Aorta (tissue), 5 donors: ENCODE measurements at places on chromosomes 1 and 21. TPM values are rescaled to one million over a fixed set of nuclear protein-coding genes. Genes with fewer than 3 reads are reported as not detected.

NEK2 gene
- not detected for total RNA-seq

BECN2 gene
- not detected for total RNA-seq

TP73 gene
- total RNA-seq, result 0.18 TPM

NES gene
- 47.9 TPM for total RNA-seq

LRRC39 gene
- 1.4 TPM for total RNA-seq

CZIB gene
- total RNA-seq, result 45.6 TPM

ATAD3C gene
- 0.42 TPM for total RNA-seq

NECTIN4 gene
- 0.26 TPM for total RNA-seq

NCF2 gene
- 17.0 TPM for total RNA-seq

AGT gene
- total RNA-seq, result 46.1 TPM

OR2M3 gene
- not detected for total RNA-seq

IGSF9 gene
- not detected for total RNA-seq

S100A1 gene
- total RNA-seq, result not detected

PLPPR5 gene
- not detected for total RNA-seq

VASH2 gene
- 1.8 TPM for total RNA-seq

SMPDL3B gene
- not detected for total RNA-seq

BRINP2 gene
- not detected for total RNA-seq

PTGFR gene
- 44.3 TPM for total RNA-seq

MMEL1 gene
- total RNA-seq, result 0.94 TPM

SPRR2B gene
- total RNA-seq, result not detected

S100A7 gene
- not detected for total RNA-seq

ALDH9A1 gene
- total RNA-seq, result 36.5 TPM

KCNN3 gene
- 4.7 TPM for total RNA-seq

APCS gene
- total RNA-seq, result not detected

CLCA4 gene
- total RNA-seq, result 0.18 TPM

KRTAP13-2 gene
- total RNA-seq, result not detected

AGRN gene
- total RNA-seq, result 25.1 TPM

PDPN gene
- 16.6 TPM for total RNA-seq

HCRTR1 gene
- 0.42 TPM for total RNA-seq

NIBAN1 gene
- total RNA-seq, result 229 TPM

HEYL gene
- 26.3 TPM for total RNA-seq

IL20 gene
- total RNA-seq, result not detected
